ENCODE measurements at places on chromosomes 5 and 9.

- no peak for DNase-seq
Measured at GRCh38 chr9:17063535-17064135, 71.2 kb upstream of the CNTLN start.

GRCh38 chr5:3393122-3393919 lies 202.3 kb upstream of the IRX1 start:
- no peak for DNase-seq

DNA sequence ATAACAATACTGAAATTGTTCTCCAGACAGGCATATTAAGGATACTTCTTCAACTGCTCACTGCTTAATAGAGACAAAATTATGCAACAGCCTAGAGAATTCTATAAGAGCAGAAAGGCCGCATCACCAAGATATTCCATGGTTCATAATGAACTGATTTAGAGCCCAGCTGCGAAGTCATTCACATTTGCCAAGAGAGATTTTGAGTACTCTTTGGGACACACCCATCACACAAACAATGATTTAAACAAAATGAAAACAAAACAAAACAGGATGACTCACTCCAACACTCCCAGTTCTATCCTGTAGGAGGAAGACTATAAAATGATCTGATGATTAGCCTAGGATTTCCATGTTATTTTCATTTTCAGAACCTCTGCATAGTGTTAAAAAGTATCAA lies 145.7 kb upstream of the GNA14 start:
- DNase-seq: no peak

DNA sequence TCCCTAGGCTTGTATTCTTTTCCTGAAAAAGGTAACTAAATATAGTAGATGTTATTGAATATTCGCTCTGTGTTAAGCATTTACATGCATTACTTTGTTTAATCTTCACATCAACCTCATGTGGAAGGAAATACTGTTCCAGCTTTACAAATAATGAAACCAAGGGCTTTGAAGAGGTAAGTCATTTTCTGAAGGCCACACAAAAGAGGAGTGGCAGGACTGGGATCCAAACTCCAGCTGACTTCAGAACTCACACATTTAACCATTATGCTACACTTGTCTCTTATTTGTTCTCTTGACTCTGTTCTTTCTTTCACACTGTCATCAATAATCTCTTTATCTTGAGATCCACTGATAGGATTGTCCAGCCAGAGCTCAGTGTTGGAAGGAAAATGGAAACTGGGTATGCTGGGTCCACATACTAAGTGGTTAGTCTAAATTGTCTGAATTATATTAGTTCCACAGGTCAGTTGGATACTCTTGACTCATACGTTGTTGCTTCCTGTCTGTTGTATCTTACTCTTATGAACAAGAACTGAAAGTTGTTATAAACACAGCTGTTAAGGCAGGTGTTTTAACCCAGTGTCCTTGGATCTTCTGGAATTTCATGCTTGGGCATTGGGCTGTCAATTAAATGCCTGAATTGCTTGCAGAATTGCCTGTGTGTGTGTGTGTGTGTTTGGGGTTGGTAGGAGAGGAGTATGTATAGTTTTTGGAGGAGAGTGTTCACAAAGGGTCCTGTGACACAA lies 65.6 kb downstream of the TLE4 start:
- DNase-seq: no peak

DNA sequence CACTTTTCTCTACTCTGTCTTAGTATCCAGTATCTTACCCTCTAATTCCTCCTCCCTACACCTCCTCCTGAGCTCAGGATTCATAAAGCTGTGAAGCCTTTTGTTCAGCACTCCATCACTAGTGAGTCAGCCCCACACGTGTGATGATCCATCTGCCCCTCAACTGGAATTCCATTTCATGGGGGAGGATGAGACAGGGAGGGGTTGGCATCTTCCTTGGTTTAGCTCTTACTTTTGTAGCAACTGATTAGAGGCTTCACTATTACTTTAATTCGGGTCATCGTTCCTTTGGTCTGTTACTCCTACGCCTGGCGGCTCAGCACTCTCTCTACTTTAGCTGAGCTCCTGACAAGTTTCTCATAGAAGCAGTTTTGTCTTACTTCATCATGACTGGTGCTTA lies 11.8 kb downstream of the BTNL8 start:
- no peak for DNase-seq

GRCh38 chr5:89289604-89290003 lies 406.6 kb upstream of the MEF2C start:
- DNase-seq: no peak

DNA sequence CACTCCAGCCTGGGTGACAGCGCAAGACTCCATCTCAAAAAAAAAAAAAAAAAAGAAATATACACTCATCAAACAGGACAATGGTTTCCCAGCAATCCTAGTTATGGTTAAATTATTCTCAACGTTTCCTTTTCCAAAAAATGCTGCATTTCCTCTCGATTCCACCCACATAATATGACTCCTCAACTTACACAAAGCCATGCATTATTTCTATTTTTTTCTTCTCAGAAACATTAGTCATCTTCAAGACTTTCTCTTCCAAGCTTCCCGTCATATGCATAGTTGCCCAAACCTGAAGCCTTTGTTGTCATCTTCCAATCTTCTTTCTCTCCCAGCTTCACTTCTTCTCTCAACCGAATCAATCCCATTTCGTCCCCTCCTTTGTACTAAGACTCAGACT lies 61.4 kb upstream of the RANBP6 start:
- DNase-seq: no peak

DNA sequence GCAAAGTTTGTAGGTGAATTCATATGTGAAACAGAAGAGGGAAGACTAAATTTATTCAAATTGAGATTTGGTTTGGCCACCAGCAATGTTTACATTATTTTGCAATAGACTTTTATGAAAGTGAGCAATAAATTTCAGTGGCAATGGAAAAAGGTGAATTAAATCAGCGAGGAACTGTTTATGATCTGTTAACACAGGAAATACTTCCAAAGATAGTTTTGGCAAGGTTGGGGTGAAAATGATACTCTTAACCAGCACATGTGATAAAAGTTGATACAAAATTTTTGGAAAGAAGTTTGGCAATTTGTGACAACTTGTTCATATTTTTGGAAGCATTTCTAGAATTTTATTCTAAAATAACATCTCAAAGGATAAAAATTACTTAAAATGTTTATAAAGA lies 119.8 kb downstream of the ARHGEF28 start:
- DNase-seq: no peak

DNA sequence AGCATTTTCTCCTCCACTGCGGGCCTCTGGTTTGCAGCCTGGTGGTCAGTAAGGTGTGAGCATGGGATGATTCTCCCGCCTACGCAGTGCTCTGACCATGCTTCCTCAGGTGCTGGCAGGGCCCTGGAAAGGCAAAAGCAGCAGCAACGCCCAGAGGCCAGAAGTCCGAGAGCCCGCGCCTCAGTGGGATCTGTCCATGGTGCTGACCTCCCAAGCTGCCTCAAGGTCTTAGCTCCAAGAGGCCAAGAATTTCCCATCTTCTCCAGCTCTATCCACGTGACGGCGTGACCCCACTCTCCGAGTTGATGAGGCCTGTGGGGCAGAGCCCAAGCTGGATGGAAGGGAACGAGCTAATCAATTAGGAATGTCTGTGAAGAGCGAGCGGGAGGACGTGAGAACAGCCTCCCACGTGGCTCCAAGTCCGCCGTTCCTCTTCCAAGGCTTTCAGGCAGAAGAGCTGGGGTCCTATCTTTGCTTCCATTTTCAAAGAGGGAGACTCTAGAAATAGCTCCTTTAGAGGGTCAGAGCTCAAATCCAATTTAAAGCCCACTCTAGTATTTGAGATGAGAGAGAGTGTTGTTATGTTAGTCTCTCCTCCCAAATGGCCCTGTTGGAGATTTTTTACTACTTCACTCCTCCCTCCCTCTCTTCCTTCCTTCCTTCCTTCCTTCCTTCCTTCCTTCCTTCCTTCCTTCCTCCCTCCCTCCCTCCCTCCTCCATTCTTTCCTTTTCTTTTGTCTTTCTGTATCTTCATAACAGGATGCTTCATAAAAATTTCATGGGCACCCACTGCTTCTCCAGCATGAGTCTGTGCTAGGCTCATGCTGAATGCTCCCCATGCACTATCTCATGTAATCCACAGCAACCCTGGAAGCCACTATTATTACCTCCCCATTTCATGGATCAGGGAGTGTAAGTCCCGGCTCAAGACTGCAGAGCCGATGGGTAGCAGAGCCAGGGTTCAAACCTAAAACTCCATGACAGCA lies 69.3 kb downstream of the OLFM1 start:
- DNase-seq: no peak

- DNase-seq: no peak
Measured at GRCh38 chr9:14573319-14573718, 119.9 kb downstream of the ZDHHC21 start.

- DNase-seq: no peak
Measured at GRCh38 chr9:93869088-93869487, 86.1 kb downstream of the BARX1 start.

DNA sequence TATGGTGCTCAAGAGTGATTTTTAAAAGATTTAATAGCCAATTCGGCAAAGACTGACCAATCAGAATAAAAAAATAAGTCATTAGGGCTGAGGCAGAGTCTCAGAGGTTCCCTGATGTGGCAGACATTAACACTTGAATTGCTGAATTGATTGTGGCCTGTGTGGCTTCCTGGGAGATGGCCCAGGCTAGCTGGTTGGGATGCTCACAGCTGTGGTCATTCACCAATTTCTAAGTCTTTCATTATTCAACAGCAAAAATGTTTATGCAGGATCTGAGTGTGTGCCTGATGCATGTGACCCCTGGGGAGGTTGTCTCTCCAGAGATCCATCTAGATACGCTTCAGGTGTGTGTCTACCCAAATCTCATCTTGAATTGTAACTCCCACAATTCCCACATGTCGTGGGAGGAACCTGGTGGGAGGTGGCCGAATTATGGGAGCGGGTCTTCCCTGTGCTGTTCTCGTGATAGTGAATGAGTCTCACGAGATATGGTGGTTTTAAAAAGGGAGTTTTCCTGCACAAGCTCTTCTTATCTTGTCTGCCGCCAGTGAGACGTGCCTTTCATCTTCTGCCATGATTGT lies 632.6 kb upstream of the SEMA6A start:
- no peak for DNase-seq

DNA sequence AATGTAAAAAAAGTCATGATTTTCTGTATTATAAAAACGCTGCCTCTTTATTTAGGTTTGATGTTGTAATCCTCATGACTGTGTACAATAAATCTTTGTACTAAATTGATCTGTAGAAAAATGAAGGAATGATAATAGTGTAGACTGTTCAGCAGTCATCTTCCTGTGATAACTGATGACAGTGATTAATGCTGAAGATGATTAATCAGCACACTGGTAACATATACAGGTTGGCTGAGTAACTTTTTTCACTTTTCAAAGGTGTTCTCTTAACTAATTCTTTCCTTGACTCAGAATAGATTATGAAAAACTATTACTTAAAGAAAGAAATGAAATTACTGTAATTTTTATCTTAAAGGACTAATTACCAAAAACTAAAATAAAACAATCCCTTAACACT lies 122.5 kb downstream of the RFX3 start:
- no peak for DNase-seq

DNA sequence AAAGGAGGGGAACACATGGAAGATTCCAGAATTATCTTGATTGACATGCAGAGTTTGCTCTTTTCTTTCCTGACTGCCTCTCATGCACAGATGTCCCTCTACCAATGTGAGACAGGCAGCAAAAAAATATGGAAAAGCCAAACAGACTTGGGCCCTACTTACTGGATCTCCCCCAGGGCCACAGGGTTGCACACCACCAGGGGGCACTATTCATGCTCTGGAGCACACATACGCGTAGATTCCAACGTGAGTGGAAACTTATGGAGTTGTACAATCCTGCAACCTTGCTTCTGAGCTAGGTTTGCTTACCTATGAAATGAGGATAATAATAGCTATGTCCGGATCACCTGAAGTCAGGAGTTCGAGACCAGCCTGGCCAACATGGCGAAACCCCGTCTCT lies 319.5 kb downstream of the ARHGEF28 start:
- peak; percentile 16 for DNase-seq

Measured in CD4-positive, alpha-beta T cell treated with Interleukin-6 for 4 hours (primary cell).